Endothelial cell of umbilical vein (primary cell): ENCODE measurements at places on chromosomes 7 and 10. TPM values are rescaled to one million over a fixed set of nuclear protein-coding genes. Genes with fewer than 3 reads are reported as not detected.
A peak's percentile ranks its signal among the peaks of the same experiment; 100 is the strongest.

DNA sequence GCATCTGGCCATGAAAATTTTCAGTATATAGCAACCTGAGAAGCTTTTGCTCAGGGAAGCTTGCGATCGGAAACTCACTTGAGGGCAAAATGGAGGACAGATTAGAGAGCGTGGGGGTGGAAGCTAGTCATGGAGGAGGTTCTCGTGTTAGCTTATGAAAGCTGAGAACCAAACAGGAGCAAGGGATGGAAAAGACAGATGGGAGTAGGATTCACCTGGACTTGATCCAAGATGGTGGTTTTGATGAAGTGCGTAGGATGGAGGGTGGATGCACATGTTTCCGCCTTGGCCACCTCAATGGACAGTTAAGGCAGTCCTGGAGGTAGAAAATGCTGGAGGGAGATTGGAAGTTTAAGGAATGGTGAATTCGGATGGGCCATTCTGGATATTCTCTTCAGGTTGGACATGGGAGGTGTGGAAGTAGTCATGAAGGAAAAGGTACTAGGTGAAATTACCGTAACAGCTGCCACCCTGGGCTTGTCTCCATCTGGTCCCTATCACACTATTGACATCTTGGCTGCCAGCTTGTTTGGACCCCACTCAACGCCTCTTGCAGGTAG lies 6.3 kb upstream of the C10orf95 start:
- DNase-seq, result no peak

DNA sequence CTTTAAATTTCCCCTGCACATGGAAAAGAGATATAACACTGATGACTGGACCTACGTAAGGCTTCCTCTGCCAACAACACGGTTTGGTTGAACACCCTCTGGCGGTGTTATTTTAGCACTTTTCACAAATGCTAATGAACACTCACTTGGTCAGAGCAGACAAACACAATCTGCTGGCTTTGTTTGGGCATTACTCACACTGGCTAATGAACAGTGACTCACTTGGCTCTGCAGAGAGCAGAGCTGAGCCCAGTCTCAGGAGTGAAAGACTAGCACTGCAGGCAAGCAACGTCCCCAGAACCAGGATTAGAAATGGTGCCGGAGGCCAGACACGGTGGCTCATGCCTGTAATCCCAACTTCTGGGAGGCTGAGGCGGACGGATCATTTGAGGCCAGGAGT lies 430.8 kb downstream of the PLXNA4 start:
- DNase-seq, result peak; percentile 88

DNA sequence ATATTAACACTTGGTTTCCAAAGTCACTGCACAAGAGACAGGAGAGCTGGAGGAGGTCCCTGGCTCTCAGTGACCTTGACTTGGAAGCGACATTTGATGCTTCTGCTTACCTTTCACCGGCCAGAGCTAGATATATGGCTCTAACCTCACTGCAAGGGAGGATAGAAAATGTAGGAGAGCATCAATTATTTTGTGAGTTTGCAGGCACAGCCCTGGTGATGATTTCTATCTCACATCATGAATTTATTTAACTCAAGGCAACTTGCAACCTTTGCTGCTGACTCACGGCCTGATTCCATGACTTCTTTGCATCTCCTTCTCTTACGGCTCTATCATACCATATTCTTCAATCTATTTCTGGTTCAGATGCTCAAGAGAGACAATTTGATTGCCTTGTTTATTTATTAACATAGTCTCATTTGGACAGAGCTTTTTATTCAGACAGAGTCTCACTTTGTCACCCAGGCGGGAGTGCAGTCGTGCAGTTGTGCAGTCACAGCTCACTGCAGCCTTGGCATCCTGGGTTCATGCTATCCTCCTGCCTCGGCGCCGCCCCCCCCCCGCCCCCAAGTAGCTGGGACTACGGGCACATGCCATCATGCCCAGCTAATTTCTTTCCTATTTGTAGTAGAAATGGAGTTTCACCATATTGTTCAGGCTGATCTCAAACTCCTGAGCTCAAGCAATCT lies 196.0 kb downstream of the REEP3 start:
- no peak for DNase-seq

PIK3AP1 gene
- total RNA-seq, result not detected in 2 replicates

DNA sequence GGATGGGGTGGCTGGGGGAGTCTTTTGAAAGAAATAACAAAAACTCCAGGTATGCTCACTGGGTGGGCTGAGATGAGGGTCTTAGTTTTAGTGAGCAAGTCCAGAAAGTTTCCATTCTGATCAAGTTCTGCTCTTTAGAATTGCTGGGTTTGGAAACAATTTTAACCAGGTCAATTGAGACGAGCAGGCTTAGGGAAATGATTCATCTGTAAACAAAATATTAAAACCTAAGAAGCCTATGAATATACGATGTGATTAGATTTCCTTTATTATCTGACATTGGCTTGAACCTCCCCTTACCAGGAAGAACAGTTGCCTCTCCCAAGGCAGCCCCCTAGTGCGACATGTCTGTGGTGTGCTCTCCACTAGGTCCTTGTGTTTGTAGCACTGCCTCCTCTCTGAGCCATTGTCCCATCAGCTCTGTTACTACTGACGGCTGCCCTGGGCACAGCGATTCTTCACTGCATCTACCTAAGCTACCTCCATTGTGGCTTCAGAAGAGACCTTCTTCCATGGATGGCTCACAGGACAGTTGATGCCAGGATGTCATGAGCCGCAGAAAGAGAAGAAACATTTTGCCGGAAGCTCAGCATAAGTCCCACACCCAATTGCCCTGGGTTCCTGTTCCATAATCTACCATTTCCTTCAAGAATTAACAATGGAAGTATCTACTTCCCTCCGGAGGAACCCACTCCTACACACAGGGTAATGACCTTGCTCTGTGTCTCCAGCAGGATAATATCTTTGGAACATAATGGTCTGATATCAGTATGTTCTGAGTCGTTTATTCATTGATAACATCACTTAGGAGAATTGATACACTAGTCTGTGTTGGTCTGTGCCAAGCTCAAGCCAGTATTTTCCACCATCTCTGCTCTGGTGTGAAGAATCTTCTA lies 95.1 kb upstream of the ITGB1 start:
- DNase-seq, result peak; percentile 33
